Activated CD4-positive, alpha-beta T cell treated with anti-CD3 and anti-CD28 coated beads for 48 hours (primary cell): ENCODE measurements at places on chromosomes 6 and 20.

- DNase-seq: no peak
Measured at GRCh38 chr20:7859356-7859802, 80.9 kb downstream of the HAO1 start.

DNA sequence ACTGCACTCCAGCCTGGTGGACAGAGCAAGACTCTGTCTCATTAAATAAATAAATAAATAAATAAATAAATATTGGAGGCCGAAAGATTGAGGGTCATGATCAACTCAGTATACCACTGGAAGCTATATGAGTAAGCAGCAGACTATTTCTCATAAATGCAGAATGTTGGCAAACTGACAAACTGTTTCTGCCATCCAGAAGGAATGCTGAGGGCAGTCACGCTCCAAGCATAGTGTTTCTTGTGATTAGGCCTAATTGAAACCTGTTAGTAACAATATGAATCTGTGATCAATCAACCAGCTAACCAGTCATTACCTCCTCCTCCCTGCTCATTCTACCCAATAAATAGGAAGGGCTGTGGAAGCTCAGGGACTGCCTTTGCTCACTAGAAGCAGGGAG is 15.2 kb upstream of the KCNK15 start:
- no peak for DNase-seq

DNA sequence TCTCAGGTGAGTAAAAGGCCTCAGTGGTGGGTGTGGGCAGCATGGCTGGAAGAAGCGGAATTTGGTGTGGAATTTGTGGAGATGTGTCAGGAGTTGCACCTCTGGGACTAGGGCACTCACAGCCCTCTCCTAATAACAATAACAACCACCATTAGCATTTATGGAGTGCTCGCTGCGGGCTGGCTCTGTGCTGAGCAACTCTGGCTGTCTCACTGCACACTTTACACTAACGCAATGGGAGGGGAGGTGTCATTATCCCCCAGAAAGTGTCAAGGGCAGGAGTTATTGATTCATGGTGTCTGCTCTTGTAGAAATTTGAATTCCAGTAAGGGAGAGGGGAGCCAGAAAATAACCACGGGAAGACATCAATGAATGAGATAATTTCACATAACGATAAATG is 22.7 kb upstream of the SCRT2 start:
- no peak for DNase-seq

- DNase-seq: no peak
Measured at GRCh38 chr6:144955392-144955791, 670.3 kb downstream of the UTRN start.

DNA sequence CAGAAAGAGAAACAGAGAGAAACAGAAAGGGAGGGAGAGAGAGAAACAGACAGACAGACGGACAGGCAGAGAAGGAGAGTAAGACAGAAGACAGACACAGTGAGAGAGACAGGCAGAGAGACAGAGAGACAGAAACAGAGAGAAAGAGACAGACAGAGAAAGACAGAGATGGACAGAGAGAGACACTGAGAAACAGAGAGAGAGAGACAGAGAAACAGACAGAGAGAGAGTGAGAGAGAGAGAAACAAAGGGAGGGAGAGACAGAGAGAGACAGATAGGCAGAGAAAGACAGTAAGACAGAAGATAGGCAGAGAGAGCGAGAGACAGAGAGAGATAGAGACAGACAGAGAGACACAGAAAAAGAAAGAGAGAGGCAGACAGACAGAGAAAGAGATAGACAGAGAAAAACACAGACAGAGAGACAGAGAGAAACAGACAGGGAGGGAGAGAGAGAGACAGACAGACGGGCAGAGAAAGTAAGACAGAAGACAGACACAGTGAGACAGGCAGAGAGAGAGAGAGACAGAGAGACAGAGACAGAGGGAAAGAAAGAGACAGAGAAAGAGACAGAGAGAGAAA is 753.4 kb upstream of the DEFB115 start:
- no peak for DNase-seq

DNA sequence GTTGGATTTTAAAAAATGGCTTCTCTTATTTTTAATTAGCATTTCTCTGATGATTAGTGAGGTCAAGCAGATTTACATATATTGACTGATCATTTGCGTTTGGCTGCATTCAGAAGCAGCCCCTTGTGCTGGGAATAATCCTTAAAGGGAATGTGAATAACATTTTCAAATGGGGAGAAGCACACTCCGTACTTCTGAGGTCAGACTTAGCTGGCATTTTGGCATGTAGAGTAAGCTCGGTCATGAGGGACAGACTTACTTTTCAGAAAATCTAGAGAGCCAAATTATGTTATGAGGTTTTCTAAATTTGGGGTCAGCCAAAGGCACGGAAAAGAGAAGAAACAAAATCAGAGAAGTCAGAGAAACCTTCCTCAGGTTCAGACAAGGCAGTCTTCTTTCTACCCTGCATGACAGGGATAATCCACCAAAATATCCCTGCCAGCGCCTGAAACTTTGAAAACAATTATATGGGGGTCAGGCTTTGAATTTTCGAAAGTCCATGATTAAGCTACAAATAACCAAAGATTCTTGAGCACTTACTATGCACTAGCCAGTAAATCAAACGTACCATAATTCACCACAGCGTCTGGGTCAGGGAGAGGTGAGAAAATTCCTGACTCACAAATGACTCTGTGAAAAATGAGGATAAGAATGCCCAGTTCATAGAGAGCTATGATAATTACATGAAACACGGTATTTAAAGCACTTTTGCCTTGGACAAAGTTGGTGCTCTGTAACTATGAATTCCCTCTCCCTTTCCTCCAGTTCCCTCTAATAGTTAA is 44.9 kb downstream of the ADAT2 start:
- no peak for DNase-seq

DNA sequence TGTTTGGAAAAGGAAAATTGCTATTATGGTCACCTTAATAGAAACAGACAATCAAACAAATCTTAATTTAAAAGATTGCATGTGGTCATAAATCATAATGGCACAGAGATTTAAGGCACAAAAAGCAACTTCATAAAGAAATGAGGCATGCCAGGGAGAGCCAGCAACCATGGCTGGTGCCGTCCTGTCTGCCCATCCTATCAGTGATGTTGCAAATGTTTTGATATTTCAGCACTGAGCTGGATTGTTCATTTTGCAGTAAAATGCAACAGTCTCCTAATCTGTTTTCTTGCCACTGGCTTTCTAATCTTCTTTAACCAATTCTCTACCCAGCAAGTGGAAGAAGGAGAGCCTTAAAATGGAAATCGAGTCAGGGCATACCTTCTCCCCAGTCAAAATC is 249.8 kb downstream of the SAMD5 start:
- no peak for DNase-seq

GRCh38 chr6:120960761-120961160 is 373.5 kb downstream of the TBC1D32 start:
- DNase-seq: no peak

- DNase-seq: no peak
Measured at GRCh38 chr6:12174878-12175277, 115.3 kb upstream of the EDN1 start.

GRCh38 chr6:16976385-16977183 is 125.3 kb upstream of the STMND1 start:
- DNase-seq: no peak

GRCh38 chr20:53426766-53427312 is 166.8 kb downstream of the ZNF217 start:
- DNase-seq: no peak

DNA sequence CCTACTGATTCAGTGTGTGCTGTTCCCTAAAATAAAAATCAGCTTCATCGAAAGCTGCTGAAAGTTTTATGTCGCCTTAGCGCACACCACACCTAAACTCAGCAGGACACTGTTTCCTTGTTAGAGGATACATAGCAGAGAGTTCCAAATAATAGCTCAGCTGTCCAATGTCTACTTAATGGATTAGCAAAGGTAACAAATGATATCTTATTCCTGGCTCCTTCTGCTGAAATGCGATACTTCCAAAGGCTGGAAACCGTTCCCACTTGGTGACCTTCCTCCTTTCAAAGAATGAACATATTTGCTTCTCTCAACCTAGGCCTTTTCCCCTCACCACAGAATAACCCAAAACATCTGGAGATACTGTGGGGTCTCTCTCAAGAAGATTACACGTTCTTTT is 189.5 kb upstream of the GMDS start:
- no peak for DNase-seq

DNA sequence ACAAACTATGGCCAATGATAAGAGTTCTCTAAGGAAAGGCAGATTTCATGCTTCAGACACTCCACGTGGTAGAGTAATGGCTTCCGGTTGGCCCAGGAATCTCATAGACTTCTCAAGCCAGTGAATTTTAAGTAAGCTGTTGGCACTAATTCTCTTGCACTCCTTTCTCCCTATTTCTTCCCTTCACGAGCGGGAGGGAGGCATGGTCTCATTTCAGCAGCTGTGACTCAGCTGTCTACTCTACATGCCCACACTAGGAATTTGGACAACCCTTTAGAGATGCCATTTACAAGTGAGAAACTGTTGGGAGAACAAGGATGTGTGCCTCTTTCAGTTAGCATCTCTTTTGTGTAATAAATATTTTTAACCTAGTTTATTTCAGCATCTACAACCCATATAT is 107.7 kb downstream of the PTPRK start:
- DNase-seq: no peak

- DNase-seq: no peak
Measured at GRCh38 chr6:3943331-3943765, 94.2 kb downstream of the FAM50B start.

DNA sequence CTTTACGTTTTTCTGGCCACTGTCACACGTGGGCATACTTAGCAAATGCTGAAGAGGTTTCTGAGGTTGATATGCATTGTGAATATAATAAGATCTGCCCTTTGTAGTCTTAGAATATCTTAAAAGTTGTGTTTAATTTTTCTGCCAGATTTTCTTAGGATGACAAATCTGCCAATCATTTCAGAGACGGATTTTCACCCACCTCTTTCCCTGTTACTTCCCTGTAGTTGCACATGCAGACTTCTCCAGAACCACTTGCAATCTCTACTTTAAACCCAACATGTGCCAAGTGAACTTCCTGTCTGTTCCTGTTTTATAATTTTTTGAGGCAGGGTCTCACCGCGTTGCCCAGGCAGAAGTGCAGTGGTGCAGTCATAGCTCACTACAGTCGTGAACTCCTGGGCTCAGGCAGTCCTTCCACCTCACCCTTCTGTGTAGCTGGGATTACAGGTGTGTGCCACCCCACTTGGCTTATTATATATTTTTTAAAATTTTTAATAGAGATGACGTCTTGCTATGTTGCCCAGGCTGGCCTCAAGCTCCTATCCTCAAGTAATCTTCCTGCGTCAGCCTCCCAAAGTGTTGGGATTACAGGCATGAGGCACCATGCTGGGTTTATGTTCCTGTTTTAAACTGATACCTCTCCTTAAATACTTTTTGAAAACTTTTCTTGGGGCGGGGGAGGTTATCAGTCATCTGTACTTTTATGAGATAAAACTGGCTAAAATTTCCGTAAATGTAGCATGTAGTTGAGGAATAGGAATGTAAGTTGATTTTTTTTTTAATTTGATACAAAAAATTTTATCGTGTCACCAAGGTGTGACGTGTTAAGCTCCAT is 2.7 kb downstream of the IGF2R start:
- no peak for DNase-seq

DNA sequence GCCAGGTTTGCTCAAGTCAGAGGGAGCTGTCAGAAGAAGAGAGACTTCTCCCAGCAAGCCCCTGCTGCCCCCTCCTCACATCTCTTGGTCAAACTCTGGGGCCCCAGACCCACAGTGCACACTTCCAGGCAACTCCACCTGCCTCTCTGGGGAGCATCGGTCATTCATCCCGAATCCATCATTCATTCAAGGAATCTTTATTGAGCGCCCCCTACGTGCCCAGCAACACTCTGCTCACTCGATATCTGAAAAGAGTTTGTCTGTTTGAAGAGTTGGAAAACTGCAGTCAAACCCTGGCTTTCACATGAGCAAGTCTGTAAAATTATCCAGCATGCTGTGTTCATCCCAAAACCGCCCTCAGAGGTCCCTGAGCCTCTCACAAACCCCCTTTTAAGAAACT is 66.2 kb downstream of the PRR18 start:
- no peak for DNase-seq
